NCI-H510A treated with DMSO at 0.1 percent for 48 hours (cell line): ENCODE measurements at places on chromosomes 16 and 17.

DNA sequence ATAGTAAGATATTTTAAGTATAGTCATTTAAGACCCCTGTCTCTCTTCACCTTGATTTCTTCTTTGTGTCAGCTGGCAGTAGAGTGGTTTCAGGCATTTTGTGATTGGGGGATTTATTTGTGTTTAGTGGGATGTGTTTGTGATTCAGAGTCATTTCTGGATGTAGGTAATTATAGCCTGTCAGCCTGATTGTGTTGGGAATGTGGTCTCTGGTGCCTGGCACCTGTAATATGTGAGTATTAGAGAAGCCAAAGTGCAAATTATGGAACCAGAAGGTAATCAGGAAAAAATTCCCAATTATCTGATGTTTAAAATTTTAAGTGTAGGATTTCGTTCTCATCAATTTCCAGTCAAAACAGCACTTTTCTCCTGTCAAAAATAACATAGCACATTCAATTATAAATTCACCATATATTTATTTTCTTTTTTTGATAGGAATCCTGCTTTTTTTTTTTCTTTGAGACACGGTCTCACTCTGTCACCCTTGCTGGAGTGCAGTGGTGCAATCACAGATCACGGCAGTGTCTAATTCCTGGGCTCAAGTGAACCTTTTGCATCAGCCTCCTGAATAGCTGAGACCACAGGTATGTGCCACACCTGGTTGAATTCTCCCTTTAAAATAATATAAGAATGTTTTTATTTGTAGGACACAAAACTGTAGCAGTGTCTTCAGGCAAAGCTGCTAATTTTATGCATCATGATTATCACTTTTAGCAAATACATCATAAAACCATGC, 42.7 kb downstream of the ATF7IP2 start:
- DNase-seq: no peak

DNA sequence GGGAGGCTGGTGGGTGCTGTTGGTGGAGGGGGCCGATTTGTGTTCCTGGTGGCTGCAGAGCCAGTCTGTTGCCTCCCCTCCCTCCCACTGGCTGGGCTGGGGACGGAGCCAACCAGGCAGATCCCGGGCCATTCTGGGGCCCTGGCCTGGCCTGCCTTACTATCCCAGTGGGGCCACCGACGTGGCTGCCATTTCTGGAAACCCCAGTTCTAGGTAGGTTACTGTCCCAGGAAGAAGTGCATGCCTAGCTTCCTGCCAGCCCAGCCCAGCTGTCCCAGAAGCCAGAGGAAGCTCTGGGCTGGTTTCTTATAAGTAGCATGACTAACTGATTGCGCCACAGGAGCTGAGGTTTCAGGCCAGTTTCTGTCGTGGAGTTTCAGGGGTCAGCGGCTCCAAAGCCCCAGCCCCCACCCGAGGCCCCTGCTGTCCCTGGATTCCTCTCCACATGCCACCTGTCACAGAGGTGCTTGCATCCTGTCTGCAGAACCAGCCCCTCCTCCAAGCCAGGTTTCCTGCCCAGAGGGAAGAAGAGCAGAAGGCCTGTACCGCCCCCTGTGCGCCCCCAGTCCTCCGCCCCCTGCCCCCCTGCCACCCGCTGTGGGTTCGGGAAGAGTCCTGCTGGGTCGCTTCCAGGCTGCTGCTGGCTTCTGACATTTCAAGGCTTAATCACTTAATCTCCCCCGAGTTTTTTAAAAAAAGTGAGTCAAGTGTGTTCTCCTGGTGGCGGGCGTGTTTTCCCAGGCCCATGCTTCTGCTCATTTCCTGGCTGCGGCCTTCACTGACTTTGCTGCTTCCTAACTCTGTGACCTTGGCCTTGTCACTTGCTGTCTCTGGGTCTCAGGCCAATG, 13.2 kb downstream of the IL4R start:
- peak; percentile 48 for DNase-seq

DNA sequence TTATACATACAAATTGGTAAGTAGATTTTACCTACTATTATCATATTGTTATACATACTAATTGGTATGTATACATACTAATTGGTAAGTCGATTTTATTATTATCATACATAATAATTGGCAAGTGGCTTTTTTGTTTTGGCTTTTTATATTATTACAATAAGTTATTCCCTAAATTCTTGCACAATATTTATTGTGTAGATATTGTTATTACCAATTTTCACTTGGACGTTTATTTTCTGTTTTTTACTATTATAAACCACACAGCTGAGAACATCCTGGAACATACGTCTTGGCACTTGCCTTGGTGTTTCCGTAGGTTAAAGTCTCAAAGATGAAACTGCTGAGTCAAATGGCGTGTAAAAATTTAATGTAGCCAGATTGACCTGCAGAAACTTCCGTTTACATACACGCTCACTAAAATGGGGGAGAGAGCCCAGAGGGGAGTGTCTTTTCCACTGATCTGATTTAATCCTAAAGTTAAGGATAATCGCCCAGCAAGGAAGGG, 18.9 kb downstream of the GNGT2 start:
- peak; percentile 71 for DNase-seq

DNA sequence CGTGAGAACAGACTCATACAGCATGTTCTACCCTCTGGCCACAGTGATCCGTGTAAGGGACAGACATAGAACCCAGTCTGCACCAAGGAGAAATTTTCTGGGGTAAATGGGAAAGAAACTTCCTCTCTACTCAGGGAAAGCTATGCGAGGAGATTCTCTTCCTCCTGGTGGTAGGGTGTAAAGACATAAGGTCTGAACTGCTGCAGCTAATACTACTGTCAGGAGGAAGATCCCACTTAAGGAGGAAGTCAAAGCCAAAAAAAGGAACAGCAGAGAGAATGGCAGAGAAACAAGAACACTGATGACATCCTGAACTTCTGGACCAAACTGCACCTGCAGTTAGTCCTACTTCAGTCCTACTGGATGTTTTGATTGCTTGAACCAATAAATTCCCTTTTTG, 7.1 kb upstream of the TM4SF5 start:
- no peak for DNase-seq

DNA sequence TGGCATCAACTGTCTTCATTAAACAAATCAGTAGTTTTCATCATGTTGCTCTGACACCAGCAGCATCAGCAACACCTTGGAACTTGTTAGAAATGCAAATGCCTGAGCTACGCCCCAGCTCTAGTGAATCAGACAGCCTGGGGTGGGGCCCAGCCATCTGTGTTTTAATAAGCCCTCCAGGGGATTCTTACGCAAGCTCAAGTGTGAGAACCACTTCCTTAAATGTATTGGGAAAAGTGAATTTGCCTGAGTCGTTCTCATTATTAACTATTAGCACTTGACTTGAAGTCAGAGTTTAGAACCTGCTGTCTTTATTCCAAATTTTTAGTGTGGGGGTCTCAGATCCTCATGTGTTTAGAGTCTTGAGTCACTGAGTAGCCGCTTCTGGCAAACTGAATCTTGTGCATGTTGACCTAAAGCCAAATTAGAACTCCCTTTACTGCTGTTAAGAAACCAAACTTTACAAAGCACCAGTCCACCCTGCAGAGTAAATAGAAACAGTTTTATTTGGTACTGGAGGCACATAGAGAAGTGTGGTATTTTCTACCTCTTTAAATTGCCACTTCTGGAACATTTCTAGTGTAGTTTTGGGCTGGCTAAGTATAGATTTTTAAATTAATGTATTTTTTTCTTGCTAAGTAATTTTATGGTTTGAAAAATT, 137.4 kb upstream of the COX10 start:
- no peak for DNase-seq

GRCh38 chr17:79262624-79263023, 188.0 kb downstream of the ENGASE start:
- no peak for DNase-seq

- no peak for DNase-seq
These were observed 393 bp downstream of the RNF166 start for GRCh38 chr16:88705801-88706228.

DNA sequence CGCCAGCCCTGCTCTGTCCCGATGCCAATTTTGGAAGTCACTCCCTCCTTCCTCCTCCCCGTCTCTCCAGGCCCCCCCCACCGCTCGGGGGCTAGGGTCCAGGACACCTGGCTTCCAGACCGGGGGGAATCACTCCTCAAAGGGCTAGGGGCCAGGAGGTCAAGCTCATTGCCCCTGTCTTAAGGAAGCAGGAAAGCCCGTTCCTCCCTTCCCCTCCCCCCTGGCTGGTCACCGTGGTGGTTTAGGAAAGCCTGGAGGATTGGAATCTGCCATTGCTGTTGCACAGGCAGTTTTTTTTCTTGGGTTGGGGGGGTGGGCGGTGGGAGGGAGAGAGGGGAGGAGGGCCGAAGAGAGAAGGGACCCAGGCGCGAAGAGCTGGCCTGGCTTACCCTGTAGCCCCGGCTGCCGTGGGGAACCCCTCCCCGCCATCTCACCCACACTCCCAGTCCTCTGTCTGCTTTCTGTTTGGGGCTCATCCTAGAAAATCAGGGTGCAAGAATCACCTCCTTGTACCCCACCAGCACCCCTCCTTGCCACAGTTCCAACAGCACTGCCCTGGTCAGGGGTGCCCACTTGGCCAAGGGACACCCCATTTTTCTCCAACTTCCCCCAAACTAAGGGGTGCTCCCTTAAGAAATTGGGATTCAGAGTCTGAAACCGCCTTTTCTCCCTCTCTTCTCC, 2.9 kb upstream of the BCL6B start:
- no peak for DNase-seq

- no peak for DNase-seq
These were observed 14.9 kb downstream of the RCVRN start for GRCh38 chr17:9890124-9890523.
